ENCODE measurements at places on chromosomes 5 and 9.

DNA sequence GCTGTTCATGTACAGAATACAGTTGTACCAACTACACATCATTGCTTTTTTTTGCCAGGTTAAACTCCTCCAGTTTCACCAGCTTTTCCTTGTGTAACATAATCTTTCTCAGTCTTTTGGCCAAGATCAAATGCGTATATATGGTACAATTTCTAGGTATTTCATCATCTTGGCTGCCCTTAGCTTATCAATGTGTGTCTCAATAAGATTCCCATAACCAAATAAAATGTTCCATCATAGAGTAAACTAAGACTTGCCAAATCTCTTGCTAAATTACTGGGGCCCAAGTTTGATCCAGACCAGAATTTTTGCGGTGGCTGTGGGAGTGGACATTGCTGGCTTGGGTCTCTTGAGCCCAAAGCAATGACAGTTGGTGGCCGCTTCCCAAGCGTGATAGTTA, 24.3 kb upstream of the ERBIN start:
- no peak for DNase-seq

- DNase-seq, result no peak
These were observed 25.5 kb downstream of the OTULINL start for GRCh38 chr5:14607104-14607503.

DNA sequence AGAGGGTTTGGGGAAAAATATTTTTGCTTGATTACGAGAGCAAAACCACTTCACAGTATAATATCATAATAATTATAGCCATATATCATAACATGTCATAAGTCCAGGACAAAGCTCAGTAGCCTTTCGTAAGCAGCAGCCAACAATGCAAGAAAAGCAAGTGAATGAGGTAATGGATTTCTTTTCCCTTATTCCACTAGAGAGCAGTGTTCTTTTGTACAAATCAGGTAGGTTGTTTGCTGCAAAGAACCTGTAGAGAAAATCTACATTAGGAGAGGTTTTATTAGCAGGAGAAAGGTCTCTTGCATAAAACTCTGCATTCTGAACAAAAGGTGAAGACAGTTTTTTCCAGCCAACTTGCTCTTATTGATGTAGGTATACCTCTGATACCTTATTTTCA, 1033.4 kb downstream of the TLE4 start:
- no peak for DNase-seq

- no peak for DNase-seq
These were observed 45.5 kb upstream of the ANKRD33B start for GRCh38 chr5:10518347-10518746.

DNA sequence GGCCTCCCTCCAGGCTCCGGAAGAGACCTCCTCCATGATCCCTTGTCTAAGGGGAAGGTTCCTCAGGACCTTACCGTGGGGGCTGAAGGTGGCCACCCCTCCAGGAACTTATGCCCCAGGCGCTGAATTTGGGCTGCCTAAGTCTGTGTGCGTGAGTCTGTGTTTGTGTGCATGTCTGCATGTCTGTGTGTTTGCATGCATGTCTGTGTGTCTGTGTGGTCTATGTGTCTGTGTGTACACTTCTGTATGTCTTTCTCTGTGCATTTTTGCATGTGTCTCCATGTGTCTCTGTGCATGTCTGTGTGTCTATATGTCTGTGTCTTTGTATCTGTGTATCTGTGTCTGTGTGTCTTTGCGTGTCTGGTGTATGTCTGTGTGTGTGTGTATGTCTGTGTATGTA, 20.5 kb downstream of the ABO start:
- no peak for DNase-seq

- no peak for DNase-seq
These were observed 358.7 kb upstream of the KLF4 start for GRCh38 chr9:107847978-107848964.

- no peak for DNase-seq
These were observed 49.8 kb downstream of the PIK3R1 start for GRCh38 chr5:68265347-68265746.

DNA sequence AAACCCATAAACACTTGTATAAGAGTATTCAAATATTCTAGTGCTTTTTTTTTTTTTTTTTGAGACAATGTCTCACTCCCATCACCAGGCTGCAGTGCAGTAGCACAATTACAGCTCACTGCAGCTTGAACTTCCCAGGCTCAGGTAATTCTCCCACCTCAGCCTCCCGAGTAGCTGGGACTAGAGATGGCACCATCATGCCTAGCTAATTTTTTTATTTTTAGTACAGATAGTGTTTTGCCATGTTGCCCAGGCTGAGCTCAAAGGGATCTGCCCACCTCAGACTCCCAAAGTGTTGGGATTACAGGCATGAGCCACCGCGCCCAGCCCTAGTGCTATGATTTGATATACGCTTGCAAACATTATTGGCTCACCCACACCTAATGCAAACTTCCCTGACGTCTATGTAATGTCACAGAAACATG, 11.8 kb downstream of the IL6ST start:
- DNase-seq, result no peak

GRCh38 chr5:156021866-156022265, 305.1 kb upstream of the SGCD start:
- no peak for DNase-seq

DNA sequence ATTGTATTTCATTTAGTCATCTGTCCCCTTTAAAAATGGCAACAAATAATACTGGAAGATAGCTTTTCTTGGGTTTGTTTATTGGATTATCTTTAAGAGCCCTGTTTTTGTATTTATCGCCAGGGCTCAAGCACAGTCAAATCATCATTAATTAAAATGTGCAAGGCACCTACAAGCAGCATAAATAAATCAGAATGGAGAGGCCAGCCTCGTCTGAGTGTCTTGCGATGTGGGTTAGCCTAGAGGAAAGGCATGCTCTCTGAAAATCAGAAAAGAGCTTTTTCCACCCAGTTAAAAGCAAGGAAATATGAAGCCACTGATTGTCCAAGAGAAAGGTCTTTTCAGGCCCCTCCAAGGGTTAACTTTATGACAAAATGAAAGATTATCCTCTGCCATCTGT, 31.8 kb downstream of the ZFAND5 start:
- no peak for DNase-seq

DNA sequence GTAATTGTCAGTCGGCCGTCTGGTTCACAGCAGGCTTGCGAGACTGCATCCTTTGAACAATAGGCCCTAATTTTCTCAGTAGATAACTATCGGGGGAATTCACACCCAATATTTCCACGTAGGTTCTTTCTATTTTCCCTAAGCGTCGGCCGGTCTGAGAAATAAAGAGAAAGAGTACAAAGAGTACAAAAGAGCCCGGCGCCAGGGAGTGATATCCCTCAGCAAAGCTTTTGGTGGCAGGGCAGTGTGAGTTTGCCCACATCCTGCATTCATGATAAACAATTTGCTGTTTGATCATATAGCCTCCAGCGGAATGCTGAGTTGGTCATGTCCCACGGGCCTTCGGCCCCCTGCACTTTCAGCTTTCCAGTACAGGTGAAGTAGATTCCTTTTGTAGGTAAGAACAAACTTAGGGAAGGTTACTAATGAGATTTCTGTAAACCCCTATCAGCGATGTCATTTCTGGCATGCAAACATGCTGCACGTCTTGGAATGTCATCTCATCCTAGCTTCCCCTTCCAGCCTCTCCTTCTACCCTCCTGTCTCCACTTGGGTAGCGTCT, 4.7 kb upstream of the PTGR1 start:
- DNase-seq, result no peak

GRCh38 chr5:39186722-39187539, 32.4 kb downstream of the FYB1 start:
- no peak for DNase-seq

DNA sequence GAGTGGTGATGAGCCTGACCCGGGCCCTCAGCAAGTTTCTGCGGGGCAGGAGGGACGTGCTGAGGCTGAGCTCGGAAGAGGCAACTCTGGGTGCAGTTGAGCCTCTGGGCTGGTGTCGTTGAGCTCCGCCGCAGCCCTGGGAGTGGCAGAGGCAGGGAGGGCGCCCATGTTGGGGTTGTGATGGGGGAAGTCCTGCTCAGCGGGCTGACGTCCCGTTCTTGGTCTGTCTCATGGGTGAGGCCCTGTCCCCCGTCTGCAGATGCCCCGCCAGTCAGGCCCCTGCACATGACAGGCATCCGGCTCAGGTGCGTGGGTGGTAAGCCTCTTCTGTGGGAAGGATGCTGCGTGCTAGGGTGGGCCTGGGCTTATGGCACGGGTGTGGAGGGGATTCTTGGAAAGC, 64.3 kb downstream of the RXRA start:
- DNase-seq, result peak; percentile 82

DNA sequence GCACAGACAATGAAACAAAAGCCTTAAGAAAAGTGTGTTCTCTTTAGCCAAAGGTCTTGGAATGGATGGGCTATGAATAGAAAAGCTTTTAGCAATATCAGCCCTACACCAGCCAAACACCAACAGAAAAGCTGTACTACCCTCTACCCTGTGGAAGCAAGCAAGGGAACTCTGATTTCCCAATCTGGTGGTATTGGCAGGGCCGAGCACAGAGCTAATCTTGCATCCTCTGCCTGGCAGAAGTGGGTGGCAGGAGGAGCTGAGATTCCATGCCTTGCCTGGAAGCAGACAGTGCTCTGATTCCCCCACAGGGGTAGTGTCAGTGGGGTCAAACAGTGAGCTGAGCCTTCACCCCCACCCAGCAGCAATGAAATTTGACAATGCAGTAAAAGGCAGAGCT, 29.6 kb upstream of the ZNF782 start:
- no peak for DNase-seq

DNA sequence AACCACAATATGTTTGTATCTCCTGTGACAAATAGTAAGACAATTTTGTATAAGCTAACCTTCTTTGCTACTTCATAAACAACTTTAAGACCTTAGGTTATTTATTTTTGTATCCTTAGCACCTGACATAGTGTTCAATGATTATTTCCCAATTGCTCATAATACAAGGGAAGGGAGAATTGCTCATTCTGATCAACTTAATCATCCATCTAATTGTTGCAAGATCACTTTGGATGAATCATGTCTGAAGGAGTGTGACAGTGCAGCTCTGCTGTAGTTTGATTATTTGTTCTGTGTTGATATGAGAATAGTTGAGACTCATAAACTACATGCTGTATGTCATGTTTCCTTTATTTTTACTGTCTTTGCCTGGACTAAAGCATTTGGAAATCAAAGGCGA, 721.3 kb upstream of the SEMA6A start:
- no peak for DNase-seq

- DNase-seq, result no peak
These were observed 47.1 kb upstream of the RAI14 start for GRCh38 chr5:34608859-34609648.

DNA sequence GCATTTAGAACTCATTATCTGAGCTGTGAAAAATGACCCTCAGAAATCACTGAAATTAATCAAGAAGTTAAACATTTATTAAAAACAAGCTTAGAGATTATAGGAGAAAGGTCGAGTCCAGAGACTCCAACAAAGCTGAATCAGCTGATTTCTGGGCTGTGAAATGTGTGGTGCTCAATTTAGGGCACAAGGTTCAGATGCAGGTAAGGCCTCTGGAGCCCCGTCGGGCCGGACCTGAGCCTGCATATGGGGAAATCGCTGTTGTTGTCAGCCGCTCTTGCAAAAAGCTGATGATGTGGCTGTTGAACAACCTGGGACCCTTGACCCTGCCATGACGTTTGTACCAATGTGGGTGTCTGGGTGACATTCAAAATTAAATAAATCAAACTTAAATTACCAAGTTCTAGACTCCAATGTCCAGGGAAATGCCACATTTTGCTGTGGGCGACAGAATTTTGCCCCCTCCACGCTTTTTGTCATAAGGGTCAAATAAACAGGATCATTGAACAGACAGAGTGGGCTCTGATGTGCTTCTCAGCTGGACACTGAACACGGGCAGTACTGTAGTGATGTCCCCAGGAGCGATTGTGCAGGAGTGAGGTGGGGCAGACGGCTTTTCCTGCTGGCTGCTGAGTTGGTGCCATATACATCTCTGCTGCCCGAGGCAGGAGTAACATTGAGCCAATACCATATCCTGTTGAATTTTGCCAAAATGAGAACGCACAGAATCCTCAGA, 27.2 kb upstream of the FBP1 start:
- DNase-seq, result no peak

DNA sequence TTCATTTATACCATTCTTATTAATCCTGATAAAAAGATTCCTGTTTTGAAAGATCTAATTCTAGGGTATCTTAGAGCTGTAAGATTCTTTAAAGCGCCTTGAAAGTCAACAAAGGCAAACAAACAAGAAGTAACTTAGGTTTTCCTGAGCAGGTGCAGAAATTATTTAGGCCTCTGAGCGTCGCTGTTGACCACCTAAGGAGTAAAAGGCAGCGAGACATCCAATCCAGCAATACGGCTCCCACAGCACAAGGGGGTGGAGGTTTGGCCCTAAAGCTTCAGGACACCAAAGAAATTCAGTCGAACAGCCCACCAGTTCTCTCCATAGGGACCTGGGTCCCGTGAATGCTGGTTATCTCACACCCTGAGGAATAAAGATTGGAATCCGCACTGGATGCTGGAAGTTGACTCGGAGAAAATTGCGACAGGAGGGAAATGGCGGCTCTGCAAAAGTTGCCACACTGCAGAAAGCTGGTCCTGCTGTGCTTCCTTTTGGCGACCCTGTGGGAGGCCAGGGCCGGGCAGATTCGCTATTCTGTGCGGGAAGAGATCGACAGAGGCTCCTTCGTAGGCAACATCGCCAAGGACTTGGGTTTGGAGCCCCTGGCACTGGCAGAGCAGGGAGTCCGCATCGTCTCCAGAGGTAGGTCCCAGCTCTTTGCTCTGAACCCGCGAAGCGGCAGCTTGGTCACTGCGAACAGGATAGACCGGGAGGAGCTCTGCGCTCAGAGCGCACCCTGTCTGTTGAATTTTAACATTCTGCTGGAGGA, at the start of gene PCDHGA2:
TSS of gene PCDHGA2 (plus strand) at position 223 of the 769 bp plus-strand sequence.
- no peak for DNase-seq

DNA sequence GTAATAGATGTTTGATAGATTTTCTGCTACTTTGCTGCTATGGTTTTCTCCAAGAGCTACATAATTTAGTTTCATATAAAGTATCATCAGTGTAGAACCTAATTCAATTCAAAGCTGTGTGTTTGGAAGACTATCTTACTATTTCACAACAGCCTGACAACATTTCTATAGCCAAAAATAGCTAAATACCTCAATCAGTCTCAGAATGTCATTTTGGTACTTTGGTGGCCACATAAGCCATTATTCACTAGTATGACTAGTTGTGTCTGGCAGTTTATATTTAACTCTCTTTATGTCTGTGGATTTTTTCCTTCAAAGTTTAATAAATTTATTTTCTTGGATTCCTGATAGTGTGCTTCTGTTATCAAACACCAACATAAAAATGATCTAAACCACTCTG, 35.1 kb upstream of the CCDC152 start:
- no peak for DNase-seq
